ENCODE measurements at places on chromosomes 6 and 20. TPM values are rescaled to one million over a fixed set of nuclear protein-coding genes. Genes with fewer than 3 reads are reported as not detected.

GRCh38 chr6:10554826-10555225 lies 33.7 kb downstream of the GCNT2 start:
- no peak for DNase-seq
- no peak overlapping the region for H3K4me3 ChIP-seq
- no peaks in the 10 kb centered on the region for H3K4me1 ChIP-seq
- no peaks in the 10 kb centered on the region for H3K36me3 ChIP-seq
- H3K27ac ChIP-seq, result no peak overlapping the region
- no peaks in the 10 kb centered on the region for H3K27me3 ChIP-seq

GRCh38 chr6:144063246-144063743 lies 32.1 kb downstream of the SF3B5 start:
- H3K36me3 ChIP-seq, result no peaks in the 10 kb centered on the region
- peaks cover 20% of the 10 kb centered on the region for H3K27me3 ChIP-seq
- H3K27ac ChIP-seq, result no peak overlapping the region
- 0 out of 2 replicates have a peak, but pooled peaks cover 6% of the 10 kb centered on the region for H3K4me1 ChIP-seq

ANKRD6 gene
- total RNA-seq, result 0.18 TPM

GRCh38 chr6:108120311-108120710 lies 45.5 kb upstream of the NR2E1 start:
- no peak overlapping the region for H3K4me3 ChIP-seq
- H3K27ac ChIP-seq, result no peak overlapping the region
- no peaks in the 10 kb centered on the region for H3K4me1 ChIP-seq
- H3K27me3 ChIP-seq, result peaks cover 9% of the 10 kb centered on the region

- no peak for DNase-seq
- H3K4me3 ChIP-seq, result no peak overlapping the region
- no peaks in the 10 kb centered on the region for H3K36me3 ChIP-seq
- H3K27ac ChIP-seq, result no peak overlapping the region
- no peaks in the 10 kb centered on the region for H3K27me3 ChIP-seq
- no peaks in the 10 kb centered on the region for H3K4me1 ChIP-seq
Observed at GRCh38 chr6:63371104-63371715, 51.4 kb upstream of the LGSN start.

GRCh38 chr6:125123468-125124048 lies 30.0 kb upstream of the TPD52L1 start:
- H3K4me1 ChIP-seq, result no peaks in the 10 kb centered on the region
- no peaks in the 10 kb centered on the region for H3K36me3 ChIP-seq
- DNase-seq, result no peak
- no peak overlapping the region for H3K27ac ChIP-seq
- no peak overlapping the region for H3K4me3 ChIP-seq

DNA sequence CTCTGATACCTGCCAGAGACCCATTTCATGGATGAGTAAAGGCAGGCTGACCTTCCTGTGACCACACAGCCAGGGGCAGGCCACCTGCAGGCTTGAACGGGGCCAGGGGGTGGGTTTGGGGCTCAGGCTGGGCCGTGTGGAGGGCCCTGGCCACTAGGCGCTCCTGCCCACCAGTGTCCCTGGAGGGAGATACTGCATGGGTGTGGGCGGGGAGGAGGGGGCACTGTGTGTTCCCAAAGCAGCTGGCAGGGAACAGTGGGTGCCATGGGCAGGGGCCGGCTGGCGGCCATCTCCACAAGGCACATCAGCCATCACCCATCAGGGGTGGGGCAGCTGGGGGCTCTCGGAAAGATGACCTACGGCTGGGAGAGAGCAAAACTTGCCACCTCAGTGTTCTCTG lies 15.4 kb downstream of the SRC start:
- no peak overlapping the region for H3K4me3 ChIP-seq
- no peak overlapping the region for H3K27ac ChIP-seq
- peaks cover 34% of the 10 kb centered on the region for H3K4me1 ChIP-seq
- H3K36me3 ChIP-seq, result peaks cover 7% of the 10 kb centered on the region
- H3K27me3 ChIP-seq, result no peaks in the 10 kb centered on the region

TREM1 gene
- not detected for total RNA-seq

GRCh38 chr6:6927521-6928361 lies 180.0 kb upstream of the RREB1 start:
- no peaks in the 10 kb centered on the region for H3K36me3 ChIP-seq
- peak overlapping the region; percentile 60 for H3K27ac ChIP-seq
- H3K4me1 ChIP-seq, result no peaks in the 10 kb centered on the region
- peak overlapping the region; percentile 49 for H3K4me3 ChIP-seq
- no peaks in the 10 kb centered on the region for H3K27me3 ChIP-seq

- DNase-seq, result no peak
- H3K27ac ChIP-seq, result no peak overlapping the region
- H3K4me1 ChIP-seq, result no peaks in the 10 kb centered on the region
- H3K36me3 ChIP-seq, result no peaks in the 10 kb centered on the region
- H3K27me3 ChIP-seq, result no peaks in the 10 kb centered on the region
Observed at GRCh38 chr6:47862731-47863130, 80.9 kb downstream of the OPN5 start.

FAM184A gene
- total RNA-seq, result 8.9 TPM

DNA sequence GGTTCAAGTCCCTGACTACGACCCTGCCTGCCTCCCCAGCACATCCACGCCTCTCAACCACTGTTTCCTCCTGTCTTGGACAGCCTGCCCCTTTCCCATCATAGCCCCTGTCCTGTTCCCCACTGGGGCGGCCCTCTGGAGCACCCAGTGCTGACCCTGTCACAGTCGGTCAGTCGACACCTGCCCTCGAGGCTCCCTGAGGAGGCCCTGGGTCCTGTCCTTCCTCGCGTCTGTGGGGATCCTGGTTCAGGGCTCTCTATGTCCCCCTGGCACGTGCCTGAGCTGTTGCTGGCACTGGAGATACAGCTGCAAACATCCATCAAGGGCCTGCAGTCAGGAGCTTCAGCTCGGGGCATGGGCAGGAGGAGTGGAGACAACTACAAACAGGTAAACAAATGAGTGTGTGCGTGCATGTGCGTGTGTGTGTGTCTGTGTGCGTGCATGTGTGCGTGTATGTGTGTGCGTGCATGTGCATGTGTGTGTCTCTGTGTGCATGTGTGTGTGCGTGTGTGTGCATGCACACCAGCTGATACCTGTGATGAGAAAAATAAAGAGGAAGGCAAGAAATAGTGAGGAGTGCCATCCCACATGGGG lies 132.8 kb downstream of the PHACTR3 start:
- no peak overlapping the region for H3K27ac ChIP-seq
- no peaks in the 10 kb centered on the region for H3K36me3 ChIP-seq
- no peak for DNase-seq
- no peaks in the 10 kb centered on the region for H3K4me1 ChIP-seq
- peaks cover 18% of the 10 kb centered on the region for H3K27me3 ChIP-seq
- H3K4me3 ChIP-seq, result no peak overlapping the region

ZBTB46 gene
- total RNA-seq, result 4.0 TPM

GRCh38 chr6:27888566-27888965 lies 23.6 kb downstream of the OR2B2 start:
- no peak overlapping the region for H3K27ac ChIP-seq
- H3K36me3 ChIP-seq, result no peaks in the 10 kb centered on the region
- no peaks in the 10 kb centered on the region for H3K27me3 ChIP-seq
- H3K4me1 ChIP-seq, result no peaks in the 10 kb centered on the region
- no peak for DNase-seq
- no peak overlapping the region for H3K4me3 ChIP-seq

MCCD1 gene
- not detected for total RNA-seq

DNA sequence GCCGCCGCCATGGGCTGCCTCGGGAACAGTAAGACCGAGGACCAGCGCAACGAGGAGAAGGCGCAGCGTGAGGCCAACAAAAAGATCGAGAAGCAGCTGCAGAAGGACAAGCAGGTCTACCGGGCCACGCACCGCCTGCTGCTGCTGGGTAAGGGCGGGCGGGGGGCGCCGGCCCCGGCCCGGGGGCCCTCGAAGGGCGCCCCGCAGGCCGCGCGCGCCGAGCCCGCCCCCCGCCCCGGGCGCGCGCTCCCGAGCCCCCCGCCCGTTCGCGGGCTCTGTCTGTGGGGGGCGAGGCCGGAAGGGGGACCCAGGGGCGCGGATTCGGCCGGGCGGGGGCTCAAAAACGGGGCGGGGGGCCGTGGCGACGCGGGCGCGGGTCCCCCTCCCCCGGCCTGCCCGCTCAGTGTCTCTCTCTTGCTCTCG lies 39.2 kb downstream of the GNAS start:
- no peaks in the 10 kb centered on the region for H3K27me3 ChIP-seq
- peaks cover 40% of the 10 kb centered on the region for H3K36me3 ChIP-seq
- DNase-seq, result peak; percentile 68
- peak overlapping the region; percentile 97 for H3K4me3 ChIP-seq
- H3K27ac ChIP-seq, result peak overlapping the region; percentile 97

- H3K4me1 ChIP-seq, result no peaks in the 10 kb centered on the region
- H3K27me3 ChIP-seq, result no peaks in the 10 kb centered on the region
- H3K27ac ChIP-seq, result no peak overlapping the region
- H3K4me3 ChIP-seq, result no peak overlapping the region
Observed at GRCh38 chr20:12982098-12982497, 26.7 kb upstream of the SPTLC3 start.

- H3K27ac ChIP-seq, result no peak overlapping the region
- H3K36me3 ChIP-seq, result no peaks in the 10 kb centered on the region
- no peaks in the 10 kb centered on the region for H3K4me1 ChIP-seq
- no peak overlapping the region for H3K4me3 ChIP-seq
- H3K27me3 ChIP-seq, result no peaks in the 10 kb centered on the region
- no peak for DNase-seq
Observed at GRCh38 chr6:11492464-11493290, 44.9 kb upstream of the TMEM170B start.

TMC2 gene
- 0.15 TPM for total RNA-seq

- no peaks in the 10 kb centered on the region for H3K27me3 ChIP-seq
- peak; percentile 38 for DNase-seq
- no peak overlapping the region for H3K4me3 ChIP-seq
- no peak overlapping the region for H3K27ac ChIP-seq
Observed at GRCh38 chr6:144335914-144336313, 50.8 kb downstream of the UTRN start.

DNA sequence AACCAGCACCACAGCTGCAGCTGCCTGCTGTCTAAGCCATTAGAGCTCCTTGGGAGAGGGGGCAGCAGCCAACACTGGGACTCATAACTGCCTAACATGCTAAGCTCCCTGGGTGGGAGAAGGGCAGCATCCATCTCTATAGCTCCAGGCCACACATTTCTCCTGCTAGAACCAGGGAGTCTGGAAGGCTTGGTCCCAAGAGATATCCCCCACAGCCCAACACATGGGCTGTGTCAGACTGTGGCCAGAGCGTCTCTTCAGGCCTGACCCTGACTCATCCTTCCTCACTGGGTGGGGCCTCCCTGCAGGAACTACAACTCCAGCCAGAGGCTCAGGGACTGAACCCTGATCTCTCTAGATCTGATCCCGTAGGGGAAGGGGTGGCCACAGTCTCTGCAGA lies 411.1 kb downstream of the HDGFL1 start:
- H3K4me3 ChIP-seq, result no peak overlapping the region
- no peak overlapping the region for H3K27ac ChIP-seq
- peak; percentile 12 for DNase-seq

DNA sequence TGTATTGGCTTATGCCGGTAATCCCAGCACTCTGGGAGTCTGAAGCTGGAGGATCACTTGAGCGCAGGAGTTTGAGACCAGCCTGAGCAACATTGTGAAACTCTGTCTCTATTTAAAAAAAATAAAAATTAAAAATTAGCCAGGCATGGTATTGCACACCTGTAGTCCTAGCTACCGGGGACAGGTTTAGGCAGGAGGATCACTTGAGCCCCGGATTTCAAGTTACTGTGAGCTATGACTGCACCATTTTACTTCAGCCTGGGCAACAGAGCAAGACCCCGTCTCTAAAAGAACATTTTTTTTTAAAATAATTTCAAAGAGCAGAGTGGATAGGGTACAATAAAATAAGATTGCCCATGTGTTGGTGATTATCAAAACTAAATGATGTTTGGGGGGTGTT lies 482.9 kb upstream of the SOX4 start:
- no peak overlapping the region for H3K27ac ChIP-seq
- H3K4me3 ChIP-seq, result no peak overlapping the region
- no peaks in the 10 kb centered on the region for H3K27me3 ChIP-seq
- DNase-seq, result no peak

- no peak overlapping the region for H3K27ac ChIP-seq
- H3K4me1 ChIP-seq, result no peaks in the 10 kb centered on the region
- DNase-seq, result no peak
- H3K4me3 ChIP-seq, result no peak overlapping the region
- no peaks in the 10 kb centered on the region for H3K36me3 ChIP-seq
- H3K27me3 ChIP-seq, result peaks cover 8% of the 10 kb centered on the region
Observed at GRCh38 chr6:168147205-168147738, 68.3 kb upstream of the FRMD1 start.

FNDC11 gene
- total RNA-seq, result 0.02 TPM

MAPK13 gene
- total RNA-seq, result 0.08 TPM

GRCh38 chr20:9369557-9369956 lies 144.8 kb upstream of the LAMP5 start:
- H3K36me3 ChIP-seq, result no peaks in the 10 kb centered on the region
- no peaks in the 10 kb centered on the region for H3K4me1 ChIP-seq
- H3K27ac ChIP-seq, result no peak overlapping the region
- DNase-seq, result no peak
- peaks cover 7% of the 10 kb centered on the region for H3K27me3 ChIP-seq

DSN1 gene
- total RNA-seq, result 66.6 TPM

- H3K27ac ChIP-seq, result no peak overlapping the region
- no peaks in the 10 kb centered on the region for H3K4me1 ChIP-seq
- no peak for DNase-seq
- no peaks in the 10 kb centered on the region for H3K36me3 ChIP-seq
- H3K27me3 ChIP-seq, result no peaks in the 10 kb centered on the region
- H3K4me3 ChIP-seq, result no peak overlapping the region
Observed at GRCh38 chr6:81623106-81623759, 129.2 kb downstream of the TENT5A start.

ASIP gene
- total RNA-seq, result not detected

OPRL1 gene
- 0.43 TPM for total RNA-seq

Measured in SJCRH30 (cell line).